Fibroblast of villous mesenchyme (primary cell): ENCODE measurements at places on chromosomes 7 and 10. TPM values are rescaled to one million over a fixed set of nuclear protein-coding genes. Genes with fewer than 3 reads are reported as not detected.
A peak's percentile ranks its signal among the peaks of the same experiment; 100 is the strongest.

GCK gene
- 0.43 and 0.64 TPM in 2 replicates for total RNA-seq

DNA sequence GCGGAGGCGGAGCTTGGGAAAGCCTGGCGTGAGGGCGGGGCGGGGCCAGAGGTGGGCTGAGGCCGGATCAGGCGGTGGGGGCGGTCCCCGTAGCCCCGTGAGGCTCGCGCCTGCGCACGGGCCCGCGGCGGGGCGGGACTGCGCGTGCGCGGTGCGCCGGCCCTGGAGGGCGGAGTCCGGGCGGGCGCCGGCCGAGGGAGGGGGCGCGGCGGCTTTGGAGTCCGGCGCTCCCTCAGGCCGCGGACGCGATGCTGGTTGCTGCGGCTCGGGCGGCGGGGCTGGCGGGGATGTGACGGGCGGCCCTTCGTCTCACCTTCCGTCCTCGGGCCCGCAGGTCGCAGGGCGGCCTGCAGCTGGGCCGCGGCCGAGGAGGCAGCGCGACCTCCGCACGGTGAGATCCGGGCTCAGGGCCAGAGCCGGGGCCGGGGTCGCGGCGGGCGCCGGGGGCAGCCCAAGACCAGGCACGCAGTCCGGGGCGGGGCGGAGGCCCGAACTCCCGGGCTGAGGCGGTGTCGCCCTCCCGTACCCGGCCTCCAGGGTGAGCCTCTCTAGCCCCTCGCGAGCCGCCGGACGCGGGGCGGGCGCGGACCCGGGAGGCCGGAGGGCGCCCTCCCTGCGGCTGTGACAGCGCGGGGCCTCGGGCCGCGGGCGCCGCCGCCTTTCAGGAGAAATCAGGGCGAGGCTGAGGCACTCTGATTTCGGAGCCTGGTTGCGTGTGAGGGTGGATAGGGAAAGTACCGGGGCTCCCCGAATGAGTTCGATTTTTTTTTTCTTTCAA lies at the start of gene CCSER2:
Gene CCSER2, plus strand, starts transcription at position 172 of the 778 bp plus-strand sequence. CDS start 42,464 bp downstream, outside the sequence.
- DNase-seq, result peak; percentile 42

GRCh38 chr10:103668351-103669242 lies 175.1 kb downstream of the NEURL1 start:
- DNase-seq, result peak; percentile 76

GRCh38 chr10:69897999-69898398 lies 96.3 kb downstream of the COL13A1 start:
- DNase-seq, result no peak

GRCh38 chr7:100892364-100893317 lies 3.0 kb downstream of the ACHE start:
- DNase-seq, result no peak

GRCh38 chr7:26166684-26167266 lies 14.8 kb downstream of the NFE2L3 start:
- DNase-seq, result no peak

GRCh38 chr10:14653271-14654161 lies 121.2 kb downstream of the FAM107B start:
- DNase-seq, result peak; percentile 94

GRCh38 chr7:30285067-30285535 lies 704 bp downstream of the ZNRF2 start:
- DNase-seq, result no peak

GRCh38 chr10:46524472-46525176 lies 31.8 kb downstream of the GPRIN2 start:
- DNase-seq, result peak; percentile 46

SLK gene
- 48.8 and 52.2 TPM in 2 replicates for total RNA-seq

- no peak for DNase-seq
Observed at GRCh38 chr7:25386311-25386744, 158.0 kb upstream of the NPVF start.

SLC18A3 gene
- under 0.01 TPM in 1 of 2 replicates, not detected in the other for total RNA-seq

GRCh38 chr10:123274306-123275135 lies 120.3 kb downstream of the BUB3 start:
- DNase-seq, result no peak

GRCh38 chr10:11720260-11720741 lies 21.9 kb upstream of the ECHDC3 start:
- DNase-seq, result no peak

DNA sequence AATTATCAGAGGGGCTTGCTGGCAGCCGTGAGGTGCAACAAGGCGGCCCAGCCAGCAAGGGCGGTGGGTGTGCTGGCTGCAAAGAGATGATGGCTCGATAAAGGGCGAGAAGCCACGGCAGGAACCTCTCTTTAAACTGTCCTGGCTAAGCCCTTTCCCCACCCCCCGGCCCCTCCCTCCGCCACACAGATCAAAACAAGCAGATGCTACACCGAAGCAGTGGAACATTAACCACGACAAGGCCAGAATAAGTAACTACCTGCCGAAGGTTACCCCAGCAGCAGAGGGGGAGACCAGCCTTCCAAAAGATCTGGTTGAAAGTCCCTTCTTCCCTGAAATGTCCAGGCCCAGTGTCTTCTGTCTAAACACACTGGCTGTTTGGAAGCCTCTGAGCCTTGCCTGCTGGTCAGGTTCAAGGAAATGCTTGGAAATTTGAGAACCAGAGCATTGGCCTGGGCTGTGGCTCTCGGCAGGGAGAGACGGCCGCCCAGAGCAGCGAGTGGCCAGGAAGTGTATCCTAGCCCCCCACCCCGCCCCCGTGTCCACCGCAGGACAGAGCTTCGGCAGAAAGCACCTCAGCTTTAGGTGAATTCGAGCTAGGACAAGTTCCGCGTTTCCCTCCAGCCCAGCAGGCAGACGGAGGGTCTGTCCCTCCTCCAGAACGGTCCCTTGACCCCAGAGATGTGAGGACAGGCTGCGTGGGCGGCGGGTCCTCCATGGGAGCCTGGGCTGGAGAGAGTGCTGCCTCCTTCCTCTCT lies 2.1 kb downstream of the FAM20C start:
- DNase-seq, result peak; percentile 56

HMX3 gene
- total RNA-seq, result not detected in 2 replicates

GIMAP4 gene
- total RNA-seq, result not detected in 2 replicates

GRCh38 chr7:518630-519483 lies 789 bp downstream of the PDGFA start:
- DNase-seq, result peak; percentile 84

DNA sequence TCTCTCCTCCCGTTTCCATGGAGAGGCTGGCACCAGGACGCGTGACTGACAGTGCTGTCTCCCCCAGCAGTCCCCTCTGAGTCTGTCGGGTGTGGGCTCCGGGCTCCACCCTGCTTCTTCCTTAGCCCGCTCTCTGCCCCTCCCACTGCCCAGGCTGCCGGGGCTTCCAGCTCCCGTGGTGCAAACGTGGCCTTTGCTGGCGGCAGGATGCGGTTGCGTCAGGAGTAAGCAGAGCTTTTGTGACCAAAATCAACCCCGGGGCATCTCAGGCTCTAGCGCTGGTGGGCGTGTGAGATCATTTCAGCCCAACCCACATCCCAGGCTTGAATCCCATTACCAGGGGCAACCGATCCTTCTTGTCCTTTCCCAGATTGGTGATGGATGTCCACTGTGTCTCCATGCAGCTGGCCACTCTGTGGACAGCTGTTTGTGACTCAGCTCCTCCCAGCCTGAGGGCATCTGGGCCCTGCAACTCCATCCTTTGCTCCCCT lies 28.2 kb downstream of the PTPRE start:
- DNase-seq, result no peak

DNA sequence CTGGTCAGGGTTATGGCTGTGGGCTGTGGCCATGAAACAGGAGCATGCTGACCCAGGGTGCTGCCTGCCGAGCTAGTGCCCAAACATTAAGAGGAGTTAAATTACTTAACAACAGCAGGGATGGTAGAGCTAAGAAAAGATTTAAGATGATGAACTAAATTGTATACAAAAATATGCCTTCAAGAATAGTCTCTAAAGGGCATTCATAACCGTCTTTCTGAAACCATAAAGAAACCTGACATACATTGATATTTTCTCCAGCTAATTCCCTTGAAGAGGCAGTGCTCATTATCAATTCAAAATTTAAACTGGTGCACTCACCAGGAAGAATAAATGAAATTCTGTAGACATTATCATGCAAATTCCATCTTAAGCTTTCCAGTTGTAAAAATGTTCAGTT lies 265.8 kb upstream of the TAC1 start:
- DNase-seq, result no peak

DNA sequence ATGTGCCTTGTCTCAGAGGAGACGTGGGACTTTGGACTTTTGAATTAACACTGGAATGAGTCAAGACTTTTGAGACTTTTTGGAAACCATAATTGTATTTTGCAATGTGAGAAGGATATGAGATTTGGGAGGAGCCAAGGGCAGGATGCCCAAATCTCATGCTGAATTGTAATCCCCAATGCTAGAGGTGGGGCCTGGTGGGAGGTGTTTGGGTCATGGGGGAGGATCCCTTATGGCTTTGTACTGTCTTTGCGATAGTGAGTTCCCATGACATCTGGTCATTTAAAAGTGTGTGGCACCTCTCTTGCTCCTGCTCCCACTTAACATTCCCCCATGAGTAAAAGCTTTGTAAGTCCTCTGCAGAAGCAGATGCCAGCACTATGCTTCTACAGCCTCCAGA lies 39.2 kb downstream of the DNAJC9 start:
- DNase-seq, result no peak

DNA sequence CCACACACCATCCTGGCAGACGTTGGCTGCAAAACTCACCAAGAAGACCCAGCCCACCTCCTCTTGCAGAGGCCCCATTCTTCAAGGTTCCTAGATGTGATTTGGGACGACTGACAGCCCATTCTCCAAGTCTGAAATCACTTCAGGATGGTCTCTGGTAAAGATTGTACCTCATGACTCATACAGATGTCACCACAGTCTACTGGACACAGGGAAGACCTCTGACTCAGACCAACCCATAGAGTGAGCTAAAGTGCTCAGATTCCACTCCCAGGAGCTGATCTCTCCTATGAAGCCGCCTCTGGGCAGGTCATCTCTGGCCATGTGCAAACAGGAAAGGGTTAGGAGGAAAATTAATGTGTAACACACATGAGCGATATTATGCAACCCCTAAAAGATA lies 102.4 kb upstream of the VWC2 start:
- no peak for DNase-seq

DNA sequence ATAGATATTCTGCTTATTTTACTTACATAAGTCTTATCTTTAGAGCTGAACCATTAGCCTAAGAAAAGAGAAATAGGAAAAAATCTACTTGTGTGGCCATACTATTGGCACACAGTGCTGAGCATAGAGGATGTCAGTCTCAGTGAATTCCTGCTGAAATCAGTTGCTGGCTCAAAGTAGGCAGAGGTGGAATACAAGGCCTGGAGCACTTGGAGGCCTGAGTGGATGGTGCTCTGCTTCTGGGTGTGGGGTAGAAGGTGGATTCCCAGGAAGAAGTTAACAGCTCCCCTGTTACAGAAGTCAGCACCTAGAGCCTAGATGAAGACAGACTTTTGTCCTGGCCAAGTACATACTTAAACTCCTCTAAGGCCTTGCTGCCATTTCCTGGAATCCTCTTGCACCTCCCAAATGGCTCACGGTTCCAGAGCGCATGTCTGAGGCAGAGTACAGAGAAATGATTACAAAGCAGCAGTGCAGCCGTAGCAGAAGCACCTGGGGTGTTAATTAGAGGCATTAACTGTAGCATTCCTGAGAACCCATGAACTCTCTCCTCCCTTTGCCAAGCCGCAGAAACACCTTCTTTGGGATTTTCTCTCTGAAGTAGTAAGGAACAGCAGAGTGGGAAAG lies 18.0 kb upstream of the XPNPEP1 start:
- DNase-seq, result no peak

DNA sequence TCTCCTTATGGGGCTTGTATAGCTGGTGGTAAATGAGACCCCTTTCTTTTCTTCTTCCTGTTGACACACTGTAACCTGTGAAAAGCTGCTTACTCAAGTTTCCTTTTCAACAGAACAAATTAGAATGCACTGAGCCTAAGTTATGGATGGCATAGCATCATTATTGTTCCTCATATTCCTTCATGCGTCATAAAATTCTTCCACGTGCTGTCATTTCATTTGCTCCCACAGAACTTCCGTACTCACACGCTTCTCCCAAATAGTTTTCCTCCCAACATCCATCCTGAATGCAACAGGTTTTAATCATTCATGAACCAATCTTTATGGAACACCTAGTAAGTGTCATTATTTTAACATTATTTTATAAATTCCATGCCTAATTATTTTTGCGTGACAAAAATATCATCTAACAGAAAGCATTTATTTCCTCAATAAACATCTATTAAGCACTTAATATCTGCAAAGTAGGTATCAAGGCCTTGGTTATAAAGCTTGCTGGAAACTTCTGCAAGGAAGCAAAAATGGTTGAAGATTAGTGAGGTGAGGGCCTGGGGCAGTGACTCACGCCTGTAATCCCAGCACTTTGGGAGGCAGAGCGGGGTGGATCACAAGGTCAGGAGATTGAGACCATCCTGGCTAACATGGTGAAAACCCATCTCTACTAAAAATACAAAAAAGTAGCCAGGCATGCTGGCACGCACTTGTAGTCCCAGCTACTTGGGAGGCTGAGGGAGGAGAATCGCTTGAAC lies 18.9 kb upstream of the SEPTIN7 start:
- DNase-seq, result peak; percentile 72

DNA sequence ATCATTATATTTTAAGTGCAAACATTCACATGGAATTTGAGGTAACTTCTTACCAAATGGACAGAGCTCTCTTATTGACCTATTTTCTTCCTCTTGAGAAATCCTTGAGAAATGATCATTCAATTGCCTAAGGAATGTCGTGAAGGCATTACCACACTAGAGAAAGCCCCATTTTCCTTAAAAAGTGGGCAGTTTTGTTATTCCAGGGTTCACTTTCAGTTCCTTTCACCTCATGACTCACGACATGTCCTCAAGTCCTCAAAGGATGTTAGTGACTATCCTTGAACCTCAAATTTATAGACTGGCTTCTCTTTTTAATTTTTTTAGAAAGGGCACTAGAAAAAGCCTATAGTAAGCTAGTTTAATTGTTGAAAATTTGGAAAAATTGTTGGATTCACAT lies 40.4 kb upstream of the SMIM30 start:
- no peak for DNase-seq

TAS2R4 gene
- 0.86 and 1.3 TPM in 2 replicates for total RNA-seq

- DNase-seq, result no peak
Observed at GRCh38 chr10:89153116-89153515, 54.0 kb downstream of the CH25H start.

OR2A1 gene
- under 0.01 TPM in 2 replicates for total RNA-seq

- no peak for DNase-seq
Observed at GRCh38 chr10:28948046-28948445, 270.7 kb downstream of the BAMBI start.

DNA sequence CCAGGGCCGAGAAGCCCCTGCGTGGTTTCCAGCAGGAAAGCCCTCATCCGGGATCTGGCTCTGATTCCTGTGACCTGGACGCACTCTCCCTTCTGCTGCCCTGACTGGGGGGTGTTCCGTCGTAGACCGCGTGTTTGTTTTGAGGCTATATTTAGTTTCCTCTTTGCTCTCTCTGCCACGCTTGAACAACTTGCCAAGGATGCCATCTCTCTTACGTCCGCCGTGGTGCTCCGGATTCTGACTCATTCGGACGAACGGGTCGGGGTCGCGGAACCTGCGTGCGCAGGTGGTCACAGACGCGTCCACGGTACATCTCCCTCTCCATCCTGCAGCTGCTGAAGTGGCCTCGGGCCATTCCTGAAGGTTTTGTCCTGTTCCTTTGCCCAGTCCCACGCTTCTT lies 10.4 kb upstream of the SORCS3 start:
- no peak for DNase-seq
